ENCODE measurements at places on chromosomes 2 and 18. TPM values are rescaled to one million over a fixed set of nuclear protein-coding genes. Genes with fewer than 3 reads are reported as not detected.

DNA sequence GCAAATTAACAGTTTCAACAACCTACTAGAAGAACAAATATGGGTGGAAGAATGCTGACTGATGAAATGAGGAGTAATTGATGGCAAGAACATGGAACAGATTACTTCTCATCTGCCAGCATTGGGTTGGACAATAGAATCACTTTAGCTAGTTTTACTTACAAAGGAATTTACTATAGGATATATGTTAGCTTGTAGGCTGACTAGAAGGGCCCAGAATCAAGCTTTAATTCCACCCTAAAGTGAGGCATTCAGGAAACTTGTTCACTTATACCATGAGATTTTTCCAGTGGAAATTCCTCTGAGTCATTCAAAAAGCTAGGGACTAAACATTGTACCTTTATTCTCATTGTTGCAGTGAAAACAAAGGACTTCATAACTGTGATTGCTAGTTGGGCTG lies 5.0 kb upstream of the ZSWIM2 start:
- no peak for DNase-seq

DNA sequence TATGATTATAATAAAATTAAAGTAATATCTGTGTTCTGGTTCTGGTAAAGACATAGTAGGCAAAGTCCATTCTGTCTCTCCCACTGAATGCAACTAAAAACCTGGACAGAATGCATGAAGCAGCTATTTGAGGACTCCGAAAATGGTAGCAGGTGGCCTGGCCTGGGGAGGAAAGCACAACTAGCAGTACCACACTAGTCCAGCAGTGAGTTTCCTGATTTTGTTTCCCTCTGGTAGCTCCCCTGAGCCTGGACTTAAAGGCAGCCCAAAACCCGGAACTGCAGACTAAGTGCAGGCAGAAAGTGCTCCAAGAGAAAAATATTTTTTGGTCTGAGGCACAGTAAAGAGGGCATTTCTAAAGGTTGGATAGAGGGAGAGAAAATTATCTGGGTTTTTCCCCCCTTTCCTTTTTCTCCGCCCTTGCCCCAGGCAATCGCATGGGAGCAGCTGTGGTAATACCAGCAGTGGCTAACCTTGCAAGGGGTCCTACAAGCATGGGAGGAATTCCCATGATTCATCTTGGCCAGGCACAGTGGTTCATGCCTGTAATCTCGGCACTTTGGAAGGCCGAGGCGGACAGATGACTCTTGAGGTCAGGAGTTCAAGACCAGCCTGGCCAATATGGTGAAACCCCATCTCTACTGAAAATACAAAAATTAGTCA lies 32.3 kb downstream of the ASXL2 start:
- DNase-seq: no peak

GRCh38 chr2:219095406-219095935 lies 34.8 kb upstream of the IHH start:
- DNase-seq: no peak

- no peak for DNase-seq
Measured at GRCh38 chr2:55247025-55247424, 14.5 kb downstream of the RPS27A start.

Gene COL6A3
- 190 TPM for total RNA-seq

Gene CROCC2
- total RNA-seq: 0.45 TPM

Gene LRRC30
- not detected for total RNA-seq

Measured in aorta (tissue), 5 donors.